ENCODE measurements at places on chromosomes 3 and 15.

- DNase-seq = no peak
Measured at GRCh38 chr3:4948395-4948794, 30.8 kb upstream of the BHLHE40 start.

- no peak for DNase-seq
Measured at GRCh38 chr15:101538996-101539395, 49.5 kb upstream of the PCSK6 start.

DNA sequence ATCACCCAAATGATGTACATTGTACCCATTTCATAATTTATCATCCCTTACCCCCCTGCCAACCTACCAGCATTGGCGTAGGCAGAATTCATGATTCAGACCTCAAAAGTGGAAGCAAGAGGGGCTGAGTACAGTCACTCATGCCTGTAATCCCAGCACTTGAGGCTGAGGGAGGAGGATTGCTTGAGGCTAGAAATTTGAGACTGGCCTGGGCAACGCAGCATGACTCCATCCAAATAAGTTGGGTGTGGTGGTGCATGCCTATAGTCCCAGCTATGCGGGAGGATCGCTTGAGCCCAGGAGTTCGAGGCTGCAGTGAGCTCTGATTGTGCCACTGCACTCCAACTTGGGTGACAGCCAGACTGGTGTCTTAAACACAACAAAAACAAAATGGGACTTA is 10.4 kb downstream of the TTC14 start:
- DNase-seq = no peak

DNA sequence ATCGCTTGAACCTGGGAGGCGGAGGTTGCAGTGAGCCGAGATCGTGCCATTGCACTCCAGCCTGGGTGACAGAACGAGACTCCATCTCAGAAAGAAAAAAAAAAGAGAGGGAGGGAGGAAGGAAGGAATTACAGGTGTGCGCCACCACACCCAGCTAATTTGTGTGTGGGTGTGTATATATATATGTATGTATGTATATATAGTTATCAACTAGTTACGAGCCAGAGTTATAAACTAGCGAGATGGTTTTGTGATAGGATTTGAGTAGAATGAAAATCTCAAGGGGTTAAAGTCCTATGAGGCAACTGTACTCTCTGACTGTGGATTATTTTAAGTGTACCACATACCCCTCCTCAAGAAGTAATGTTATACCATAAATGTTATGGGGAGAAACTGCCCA is 50.9 kb upstream of the SIN3A start:
- DNase-seq = no peak

DNA sequence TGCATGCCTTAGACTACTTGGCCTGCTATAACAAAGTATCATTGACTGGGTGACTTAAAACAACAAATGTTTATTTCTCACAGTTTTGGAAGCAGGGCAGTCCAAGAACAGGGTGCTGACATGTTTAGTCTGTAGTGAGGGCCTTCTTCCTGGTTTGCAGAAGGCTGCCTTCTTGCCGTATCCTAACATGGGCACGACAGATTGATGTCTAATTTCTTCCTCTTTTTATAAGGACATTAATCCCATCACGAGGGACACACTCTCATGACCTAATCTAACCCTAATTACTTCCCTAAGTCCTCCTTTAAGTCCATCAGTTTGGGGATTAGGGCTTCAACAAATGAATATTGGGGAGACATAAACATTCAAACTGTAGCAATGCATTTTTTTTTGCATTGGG is 10.9 kb upstream of the GOLGA8B start:
- no peak for DNase-seq

GRCh38 chr3:190092250-190092649 is 28.4 kb downstream of the P3H2 start:
- DNase-seq = no peak
